ENCODE measurements at places on chromosomes 1 and 21. TPM values are rescaled to one million over a fixed set of nuclear protein-coding genes. Genes with fewer than 3 reads are reported as not detected.

GRCh38 chr1:205449750-205450443 lies 5.9 kb downstream of the BLACAT1 start:
- H3K27ac ChIP-seq: no peak overlapping the region
- H3K4me1 ChIP-seq: peaks cover 10% of the 10 kb centered on the region
- peaks cover 25% of the 10 kb centered on the region for H3K27me3 ChIP-seq
- DNase-seq: no peak
- H3K36me3 ChIP-seq: no peaks in the 10 kb centered on the region

DNA sequence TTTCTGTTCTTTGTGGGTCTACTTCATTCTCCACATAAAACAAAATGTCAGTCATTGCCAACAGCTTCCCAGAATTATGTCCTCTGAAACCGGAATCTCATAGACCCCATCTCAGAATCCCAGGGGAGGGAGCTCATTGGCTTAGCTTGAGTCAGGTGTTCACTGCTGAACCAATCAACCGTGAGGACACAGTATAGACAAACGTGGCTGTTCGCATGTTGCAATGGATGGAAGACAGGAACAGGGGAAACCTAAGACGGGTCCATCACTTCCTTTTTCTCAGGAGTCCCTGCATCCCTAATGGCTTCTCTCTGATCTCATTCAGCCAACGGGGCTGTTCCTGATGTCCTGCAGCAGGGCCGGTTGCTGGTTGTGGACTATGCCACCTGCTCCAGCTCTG lies 9.1 kb downstream of the CELA2A start:
- H3K27ac ChIP-seq: no peak overlapping the region
- H3K36me3 ChIP-seq: no peaks in the 10 kb centered on the region
- no peaks in the 10 kb centered on the region for H3K4me1 ChIP-seq

DNA sequence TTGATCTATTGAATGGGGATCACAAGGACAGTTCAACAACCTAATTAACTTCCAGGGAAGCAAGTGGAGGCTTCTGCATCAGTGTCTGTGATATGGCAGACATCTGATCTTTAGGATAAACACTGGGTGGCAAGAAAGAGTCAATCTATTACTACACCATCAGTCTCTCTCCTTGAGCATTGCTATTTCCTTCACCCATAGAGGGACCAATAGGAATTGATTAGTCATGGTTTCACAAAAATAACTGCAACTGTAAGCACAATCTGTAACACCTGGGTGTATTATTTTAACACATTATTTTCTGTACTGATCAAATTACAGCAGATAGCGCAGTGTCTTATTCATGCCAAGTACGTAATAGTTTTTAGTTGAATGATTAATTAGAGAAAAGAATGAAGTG lies 50.3 kb downstream of the USP24 start:
- H3K36me3 ChIP-seq: no peaks in the 10 kb centered on the region
- no peak overlapping the region for H3K4me3 ChIP-seq
- DNase-seq: no peak
- no peaks in the 10 kb centered on the region for H3K27me3 ChIP-seq

The TRNP1 gene
- 1.6 TPM for polyA plus RNA-seq

The KCNH1 gene
- polyA plus RNA-seq: 0.17 TPM

- peaks cover 10% of the 10 kb centered on the region for H3K4me1 ChIP-seq
- no peaks in the 10 kb centered on the region for H3K36me3 ChIP-seq
- no peak for DNase-seq
- no peak overlapping the region for H3K4me3 ChIP-seq
These were observed 11.1 kb downstream of the PROK1 start for GRCh38 chr1:110462093-110462492.

DNA sequence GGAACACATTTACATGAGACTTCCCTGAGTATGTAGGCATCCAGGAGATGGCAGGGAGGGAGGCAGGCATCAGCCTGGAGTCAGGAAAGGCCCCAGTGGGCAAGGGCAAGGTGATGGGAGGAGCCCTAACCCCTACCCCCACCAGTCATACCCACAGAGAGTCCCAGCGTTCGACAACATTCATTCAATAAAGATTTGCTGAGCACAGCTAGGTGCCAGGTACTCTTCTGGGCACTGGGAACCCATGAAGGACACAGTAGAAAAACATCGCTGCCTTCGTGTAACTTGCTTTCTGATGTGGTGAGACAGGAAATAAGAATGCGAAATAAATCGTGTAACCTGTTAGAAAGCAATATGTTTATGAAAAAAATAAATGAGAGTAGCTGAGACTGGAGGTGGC lies 77.3 kb upstream of the GADD45A start:
- no peaks in the 10 kb centered on the region for H3K4me1 ChIP-seq
- no peaks in the 10 kb centered on the region for H3K27me3 ChIP-seq
- H3K36me3 ChIP-seq: no peaks in the 10 kb centered on the region

- H3K36me3 ChIP-seq: no peaks in the 10 kb centered on the region
- H3K27ac ChIP-seq: no peak overlapping the region
- H3K4me3 ChIP-seq: no peak overlapping the region
- no peak for DNase-seq
- H3K27me3 ChIP-seq: no peaks in the 10 kb centered on the region
These were observed 48.4 kb downstream of the USP48 start for GRCh38 chr1:21734526-21734925.

The NPR1 gene
- 10.4 TPM for polyA plus RNA-seq

DNA sequence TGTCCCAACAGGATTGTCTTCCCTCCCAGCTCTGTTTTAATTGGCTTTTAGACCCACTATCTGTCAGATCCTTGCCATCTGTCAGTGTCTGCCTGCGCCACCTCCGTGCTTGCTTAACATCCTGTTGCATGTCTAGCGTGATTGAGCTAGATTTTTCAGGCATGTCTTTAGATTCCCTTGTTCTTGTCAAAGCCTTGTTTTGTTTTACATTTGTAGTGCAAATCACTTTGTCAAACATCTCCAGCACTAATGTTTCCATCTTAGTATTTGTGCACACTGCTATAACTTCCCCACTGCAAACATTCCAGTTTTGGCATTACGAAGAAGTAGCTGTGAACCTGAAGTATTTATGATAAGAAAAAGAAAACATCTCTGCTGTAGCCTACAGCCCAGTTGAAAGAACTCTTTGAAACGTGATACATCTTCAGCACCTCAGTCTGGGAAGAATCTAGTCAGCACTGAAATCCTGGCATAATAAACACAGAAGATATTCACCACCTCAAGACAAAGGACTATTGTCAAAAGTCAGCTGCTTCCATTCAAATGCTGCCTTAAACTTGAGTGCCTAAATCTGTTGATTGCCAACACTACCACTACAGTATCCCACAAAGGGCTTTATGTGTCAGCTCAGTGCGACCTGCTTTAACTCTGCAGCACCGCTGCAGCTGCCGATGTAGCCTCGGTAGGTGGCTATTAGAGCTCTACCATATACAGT lies 105.0 kb downstream of the FNBP1L start:
- DNase-seq: no peak
- H3K27me3 ChIP-seq: no peaks in the 10 kb centered on the region
- H3K4me1 ChIP-seq: peaks cover 35% of the 10 kb centered on the region

The SPATA21 gene
- polyA plus RNA-seq: 0.44 TPM

The SLC30A10 gene
- not detected for polyA plus RNA-seq

All from psoas muscle (tissue), 8 donors.